ENCODE measurements at places on chromosomes 5 and 9.

- DNase-seq, result peak; percentile 92
Measured at GRCh38 chr9:126471084-126471624, 142.6 kb upstream of the LMX1B start.

DNA sequence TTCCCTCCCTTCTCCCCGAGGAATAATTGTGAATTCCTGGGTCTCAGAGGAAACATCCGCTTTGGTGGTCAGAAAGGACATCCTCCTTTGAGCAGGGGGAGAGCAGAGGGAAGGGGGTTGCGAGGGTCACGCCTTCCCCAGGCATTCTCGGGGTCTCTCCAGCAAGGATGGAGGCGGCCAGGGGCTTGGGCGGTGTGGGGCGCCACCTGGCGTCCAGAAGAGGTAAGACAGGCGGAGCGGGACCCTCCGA, 129.1 kb downstream of the KCNIP1 start:
- DNase-seq, result no peak

- no peak for DNase-seq
Measured at GRCh38 chr9:68981789-68982188, 32.1 kb downstream of the PRKACG start.

GRCh38 chr5:141872496-141873356, 5.5 kb downstream of the PCDH1 start:
- DNase-seq, result peak; percentile 36

DNA sequence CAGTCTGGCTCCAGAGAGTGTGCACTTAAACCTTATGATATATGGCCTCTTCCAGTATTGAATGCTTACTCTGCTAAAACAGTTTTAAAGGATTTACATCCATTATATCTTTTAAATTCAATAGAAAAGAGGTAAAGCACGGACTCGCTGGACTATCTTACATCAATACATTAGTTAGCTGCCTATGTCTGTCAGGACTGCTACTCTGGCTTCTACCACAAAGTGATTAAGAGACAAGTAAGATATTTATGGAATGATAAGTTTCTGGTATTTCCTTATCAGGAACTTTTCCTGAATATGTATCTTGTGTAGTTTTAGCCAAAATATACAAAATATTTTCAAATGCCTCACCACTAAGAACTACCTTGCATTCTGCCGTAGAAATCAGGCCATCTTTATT, 295.1 kb downstream of the ISL1 start:
- no peak for DNase-seq

DNA sequence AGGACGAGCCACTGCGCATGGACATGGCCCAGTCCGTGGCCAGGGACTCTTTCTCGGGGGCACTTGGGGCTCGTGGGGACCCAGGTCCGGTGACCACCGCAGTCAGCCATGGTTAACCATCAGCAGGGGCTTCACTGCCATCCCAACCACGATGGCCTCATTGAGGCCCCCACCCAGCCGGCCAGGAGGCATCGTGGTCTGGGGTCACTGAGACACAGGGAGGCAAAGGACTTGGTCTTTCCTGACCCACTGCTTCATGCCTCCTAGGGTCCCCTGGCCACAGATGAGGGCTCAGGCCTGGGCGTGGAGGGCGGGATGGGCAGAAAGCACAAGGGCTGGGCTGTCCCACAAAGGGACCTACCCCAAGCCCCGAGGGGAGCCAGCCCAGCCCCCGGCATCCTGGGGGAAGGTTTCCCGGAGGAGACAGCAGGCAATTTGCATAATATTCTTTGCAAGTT, 6.6 kb downstream of the NACC2 start:
- no peak for DNase-seq

- DNase-seq, result no peak
Measured at GRCh38 chr5:173003360-173003759, 19.8 kb downstream of the ATP6V0E1 start.

DNA sequence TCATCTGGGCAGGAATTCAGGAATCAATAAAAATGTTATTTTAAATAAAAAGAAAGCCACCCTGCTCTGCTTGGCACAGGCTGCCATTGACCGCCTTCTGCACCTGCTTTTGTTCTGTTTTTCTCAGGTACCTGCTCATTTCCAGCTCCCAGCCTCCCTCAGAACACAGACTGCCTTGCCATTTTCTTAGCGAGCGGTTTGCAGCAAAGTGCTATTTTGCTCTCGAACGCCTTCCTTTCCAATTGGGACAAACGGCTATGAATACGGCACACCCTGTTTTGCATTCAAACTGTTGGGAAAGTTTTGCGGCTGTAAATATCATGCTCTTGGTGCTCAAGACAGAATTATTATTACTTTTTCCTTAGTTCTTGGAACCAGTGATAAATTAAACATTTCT, 25.1 kb upstream of the FCN1 start:
- DNase-seq, result no peak
